ENCODE measurements at places on chromosomes 12 and 14. TPM values are rescaled to one million over a fixed set of nuclear protein-coding genes. Genes with fewer than 3 reads are reported as not detected.

Gene PRH2
- 0.30 TPM for polyA plus RNA-seq

Gene ZNF605
- 2.1 TPM for polyA plus RNA-seq

Gene VPS33A
- 8.1 TPM for polyA plus RNA-seq

Gene SDS
- polyA plus RNA-seq, result 2.7 TPM

Gene HCAR3
- polyA plus RNA-seq, result 52.6 TPM

Gene KRT83
- polyA plus RNA-seq, result not detected

Gene SLC25A47
- 0.02 TPM for polyA plus RNA-seq

Gene KLRG1
- polyA plus RNA-seq, result 1.4 TPM

Gene GALNT9
- polyA plus RNA-seq, result 0.13 TPM

Gene AMDHD1
- polyA plus RNA-seq, result 1.9 TPM

Gene STAC3
- 6.9 TPM for polyA plus RNA-seq

Gene OAS1
- 40.3 TPM for polyA plus RNA-seq

Gene BCL7A
- 4.5 TPM for polyA plus RNA-seq

Gene NRXN3
- 1.4 TPM for polyA plus RNA-seq

Gene CRY1
- polyA plus RNA-seq, result 5.6 TPM

Gene PLA2G1B
- polyA plus RNA-seq, result 24.4 TPM

Gene GPR135
- 0.93 TPM for polyA plus RNA-seq

Gene POTEG
- polyA plus RNA-seq, result not detected

Gene RBP5
- polyA plus RNA-seq, result 3.3 TPM

Gene TEP1
- polyA plus RNA-seq, result 15.7 TPM

Gene MYF6
- polyA plus RNA-seq, result not detected

Gene USP44
- polyA plus RNA-seq, result 8.9 TPM

Gene NINJ2
- 14.6 TPM for polyA plus RNA-seq

Gene SPSB2
- 21.0 TPM for polyA plus RNA-seq

Gene CCDC38
- 0.04 TPM for polyA plus RNA-seq

Gene P2RX7
- polyA plus RNA-seq, result 11.4 TPM

Gene CRIP1
- polyA plus RNA-seq, result 181 TPM

Gene VCPKMT
- polyA plus RNA-seq, result 5.9 TPM

All from lung (tissue), 17 donors.